ENCODE measurements at places on chromosomes 7 and 10. TPM values are rescaled to one million over a fixed set of nuclear protein-coding genes. Genes with fewer than 3 reads are reported as not detected.

The CYP26C1 gene
- total RNA-seq, result not detected

- DNase-seq, result no peak
- no peaks in the 10 kb centered on the region for H3K36me3 ChIP-seq
- H3K4me3 ChIP-seq, result no peak overlapping the region
- H3K4me1 ChIP-seq, result peaks cover 7% of the 10 kb centered on the region
- no peaks in the 10 kb centered on the region for H3K27me3 ChIP-seq
- peak overlapping the region; percentile 6 for H3K27ac ChIP-seq
Observed at GRCh38 chr7:2163600-2164555, 68.9 kb downstream of the MAD1L1 start.

GRCh38 chr7:140404565-140405065 is 757 bp downstream of the RAB19 start:
- DNase-seq, result no peak
- H3K36me3 ChIP-seq, result no peaks in the 10 kb centered on the region
- no peak overlapping the region for H3K4me3 ChIP-seq
- peaks cover 9% of the 10 kb centered on the region for H3K27me3 ChIP-seq
- peak overlapping the region; percentile 74 for H3K27ac ChIP-seq

DNA sequence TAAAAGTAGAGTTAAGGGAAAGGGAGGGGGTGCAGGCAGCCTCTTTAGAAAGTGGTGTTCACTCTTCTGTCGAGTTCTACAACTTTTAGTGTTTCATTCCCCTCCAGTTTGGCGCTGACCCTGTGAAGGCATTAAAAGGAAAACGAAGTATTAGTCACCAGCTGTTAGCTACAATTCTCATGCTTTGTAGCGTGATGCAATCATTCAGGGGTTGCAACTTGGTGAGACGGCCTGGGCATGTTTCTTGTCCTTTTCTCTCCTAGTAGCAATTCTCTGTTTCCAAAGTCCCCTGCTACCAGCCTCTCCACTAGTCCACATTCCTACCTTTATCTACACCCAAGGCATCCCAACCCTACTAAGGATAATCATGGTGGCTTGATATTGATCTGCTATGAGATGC is 33.7 kb upstream of the DGKI start:
- H3K4me1 ChIP-seq, result peaks cover 6% of the 10 kb centered on the region
- no peak for DNase-seq
- no peak overlapping the region for H3K27ac ChIP-seq

DNA sequence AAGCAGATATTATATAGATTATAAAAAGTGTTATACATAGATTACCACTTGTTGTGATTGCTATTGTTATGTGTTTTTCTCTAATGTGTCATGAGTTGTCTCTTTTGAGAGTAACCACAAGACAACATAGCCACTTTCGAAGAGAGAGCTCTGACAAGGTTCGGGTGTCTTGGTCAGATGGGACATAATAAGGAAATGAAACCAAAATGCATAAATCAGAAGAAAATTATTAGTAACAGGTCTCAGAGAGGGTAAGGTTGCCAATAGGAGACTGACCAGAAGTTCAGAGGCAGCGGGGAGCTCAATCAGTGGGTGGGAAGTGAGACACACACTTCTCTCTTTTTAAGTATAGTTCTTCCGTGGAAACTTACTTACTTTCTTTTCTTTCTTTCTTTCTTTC is 639.2 kb upstream of the POT1 start:
- H3K27ac ChIP-seq, result no peak overlapping the region
- no peaks in the 10 kb centered on the region for H3K4me1 ChIP-seq
- no peaks in the 10 kb centered on the region for H3K27me3 ChIP-seq
- no peak overlapping the region for H3K4me3 ChIP-seq
- H3K36me3 ChIP-seq, result no peaks in the 10 kb centered on the region

- no peak overlapping the region for H3K4me3 ChIP-seq
- H3K4me1 ChIP-seq, result no peaks in the 10 kb centered on the region
- H3K27ac ChIP-seq, result no peak overlapping the region
Observed at GRCh38 chr7:53984776-53985175, 557.4 kb upstream of the VSTM2A start.
